ENCODE measurements at places on chromosomes 7 and 10.

DNA sequence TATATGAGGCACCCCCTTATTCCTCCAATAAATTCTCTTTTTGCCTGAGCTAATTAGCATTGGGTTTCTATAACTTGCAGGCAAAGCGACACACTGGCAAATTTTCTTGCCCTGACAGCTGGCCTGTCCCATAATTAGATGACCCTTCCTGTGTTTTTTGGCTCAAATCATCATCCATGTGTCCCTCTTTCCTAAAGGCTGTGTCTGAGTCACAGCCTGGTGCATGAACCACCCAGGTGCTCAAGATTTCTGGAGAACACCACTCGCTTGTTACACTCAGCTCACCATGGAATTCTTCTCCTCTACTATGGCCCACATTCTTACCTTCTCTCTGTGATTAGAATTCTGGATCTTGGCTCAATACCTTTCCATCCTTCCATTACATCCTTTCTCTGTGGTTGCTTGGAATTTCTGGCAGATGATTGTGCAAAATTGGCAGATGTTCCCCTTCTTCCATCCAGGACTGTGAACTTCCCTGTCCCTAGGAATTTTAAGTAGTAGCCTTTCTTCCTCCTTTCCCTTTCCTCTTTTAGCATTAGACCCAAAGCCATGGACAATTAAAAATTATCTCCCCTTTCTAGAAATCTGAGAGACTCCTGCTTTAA is 116.0 kb upstream of the ANKRD1 start:
- no peak for DNase-seq

- DNase-seq = no peak
These were observed 143.9 kb downstream of the PFKFB3 start for GRCh38 chr10:6346631-6347030.

DNA sequence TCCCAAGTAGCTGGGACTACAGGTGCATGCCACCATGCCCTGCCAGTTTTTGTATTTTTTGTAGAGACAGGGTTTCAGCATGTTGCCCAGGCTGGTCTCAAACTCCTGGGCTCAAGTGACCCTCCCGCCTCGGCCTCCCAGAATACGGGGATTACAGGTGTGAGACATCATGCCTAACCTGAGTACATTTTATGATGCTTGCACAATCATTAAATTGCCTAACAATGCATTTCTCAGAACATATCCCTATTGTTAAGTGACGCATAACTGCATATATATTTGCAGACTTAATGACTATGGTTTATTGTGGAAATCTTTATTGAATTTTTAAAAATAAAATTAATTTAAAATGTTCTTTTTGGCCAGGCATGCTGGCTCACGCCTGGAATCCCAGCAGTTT is 30.7 kb downstream of the INA start:
- DNase-seq = no peak

DNA sequence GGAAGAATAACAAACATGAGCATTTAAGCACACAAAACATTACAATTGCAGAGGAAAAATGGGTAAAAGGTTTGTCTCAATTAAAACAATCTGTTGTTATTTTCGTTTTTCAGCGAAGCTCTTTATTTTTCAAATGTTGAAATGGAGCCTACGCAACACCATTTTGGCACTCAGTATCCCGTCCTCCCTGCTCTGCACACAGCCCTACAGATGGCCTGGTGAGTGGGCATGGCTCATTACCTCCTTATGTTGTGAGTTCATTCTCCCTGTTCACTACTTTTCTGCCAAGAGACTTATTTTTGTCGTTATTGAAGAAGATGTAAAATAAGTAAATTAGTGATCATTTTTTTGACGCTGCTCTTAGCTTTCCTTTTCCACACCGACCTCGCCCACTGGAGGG is 167.8 kb upstream of the CXCL12 start:
- DNase-seq = no peak

DNA sequence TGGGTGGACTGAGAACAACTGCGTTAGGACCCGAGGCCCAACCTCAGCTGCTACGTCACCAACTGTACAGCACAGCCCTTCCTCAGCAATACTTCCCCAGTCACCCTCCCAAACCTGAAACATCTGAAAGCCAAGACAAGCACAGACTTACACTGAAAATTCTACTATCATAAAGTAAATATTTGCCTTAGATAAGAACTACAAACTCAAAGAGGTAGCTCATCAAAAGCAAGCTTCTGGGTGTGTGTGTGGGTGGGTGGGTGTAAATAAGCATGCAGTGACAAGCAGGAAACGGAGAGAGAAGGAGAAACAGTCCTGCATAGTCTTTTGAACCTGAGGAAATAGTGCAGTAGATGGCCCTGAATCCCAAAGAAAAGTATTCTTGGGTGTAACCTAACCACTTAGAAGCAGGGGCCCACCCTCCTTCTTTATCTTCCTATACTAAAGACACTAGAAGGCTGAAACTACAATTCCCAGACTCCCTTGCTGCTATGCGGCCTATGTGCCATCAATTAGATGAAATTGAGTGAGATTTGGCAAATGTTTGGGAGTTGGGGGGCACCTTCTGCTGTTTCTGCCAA is 18.7 kb downstream of the SLC25A13 start:
- no peak for DNase-seq

DNA sequence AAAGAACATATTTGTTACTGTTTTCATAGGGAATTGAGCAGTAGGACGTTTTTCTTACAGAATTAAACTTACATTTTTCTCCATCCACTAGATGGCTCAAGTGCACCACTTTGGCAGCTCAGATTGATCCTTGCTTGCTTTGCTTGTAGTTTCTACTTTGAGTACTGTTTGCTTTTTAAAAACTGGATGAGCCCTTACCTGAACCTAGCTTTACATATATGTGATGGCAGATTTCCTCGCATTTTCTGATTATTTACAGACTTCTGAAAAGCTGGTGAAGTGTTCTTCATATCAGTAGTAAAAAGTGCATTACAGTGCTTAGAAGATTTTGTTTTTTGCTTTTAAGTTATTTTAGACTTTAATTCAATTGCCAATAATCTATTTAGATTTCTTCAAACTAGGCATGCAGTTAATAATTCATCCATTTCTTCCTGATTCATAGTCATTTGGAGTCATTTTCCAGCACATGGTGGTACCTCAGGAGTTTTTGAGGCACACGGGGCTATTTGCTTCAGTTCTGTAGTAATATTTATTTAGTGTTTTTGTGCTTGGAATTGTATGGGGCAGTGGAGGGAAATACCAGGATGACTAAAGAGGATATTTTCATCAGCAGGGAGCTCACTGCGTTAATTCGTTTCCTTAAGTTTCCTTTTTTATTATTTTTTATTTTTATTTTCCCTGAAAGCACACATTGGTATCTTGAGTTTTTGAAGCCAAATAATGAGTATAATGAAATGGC is 57.3 kb downstream of the MAPK8 start:
- peak; percentile 58 for DNase-seq

DNA sequence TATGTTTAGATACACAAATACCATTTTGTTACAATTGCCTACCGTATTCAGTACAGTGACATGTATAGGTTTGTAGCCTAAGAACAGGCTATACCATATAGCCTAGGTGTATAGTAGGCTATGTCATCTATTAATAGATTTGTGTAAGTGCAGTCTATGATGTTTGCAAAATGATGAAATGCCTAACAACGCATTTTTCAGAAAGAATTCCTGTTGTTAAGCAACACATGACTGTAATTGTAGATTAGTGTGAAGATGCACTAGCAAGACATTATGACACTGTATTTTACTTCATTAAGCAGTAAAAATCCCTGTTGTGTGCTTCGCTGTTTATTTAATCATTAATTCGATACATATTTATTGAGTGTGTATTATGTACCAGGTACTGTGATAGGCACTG is 446.0 kb downstream of the SUGCT start:
- DNase-seq = no peak

DNA sequence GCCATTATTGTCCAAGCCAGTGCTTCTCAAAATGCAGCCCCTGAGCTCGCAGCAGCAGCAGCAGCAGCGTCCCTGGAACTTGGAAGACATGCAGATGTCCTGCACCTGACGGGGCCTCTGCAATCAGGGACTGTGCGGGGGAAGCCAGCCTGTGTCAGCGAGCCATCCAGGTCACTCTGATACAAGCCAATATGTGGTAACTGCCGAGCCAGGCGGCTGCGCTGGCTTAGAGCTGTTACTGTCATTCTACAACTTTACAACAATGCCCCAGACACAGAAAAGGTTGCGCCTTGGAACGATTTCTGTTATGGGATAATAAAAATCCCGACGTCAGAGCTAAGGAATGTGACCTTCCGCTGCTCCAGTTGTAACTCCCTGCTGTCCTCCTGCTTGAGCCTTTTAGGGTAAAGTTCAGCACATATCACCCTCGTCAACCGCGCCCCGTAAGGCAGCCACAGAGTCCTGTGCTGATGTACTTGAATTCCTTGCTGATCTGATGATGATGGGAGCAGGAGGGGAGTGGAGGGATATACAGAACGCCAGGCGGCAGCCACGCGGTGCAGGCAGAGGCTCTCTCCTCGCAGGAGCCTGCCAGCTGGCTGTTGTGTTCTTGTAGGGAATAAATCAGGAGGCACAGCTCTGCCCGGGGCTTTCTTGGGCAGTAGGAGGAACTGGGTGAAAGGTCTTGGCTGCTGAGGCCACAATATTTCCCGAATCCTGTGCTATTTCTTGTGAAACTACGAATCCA is 20.0 kb upstream of the CRYGN start:
- no peak for DNase-seq

- DNase-seq = no peak
These were observed 173.6 kb upstream of the STEAP4 start for GRCh38 chr7:88480271-88480670.

DNA sequence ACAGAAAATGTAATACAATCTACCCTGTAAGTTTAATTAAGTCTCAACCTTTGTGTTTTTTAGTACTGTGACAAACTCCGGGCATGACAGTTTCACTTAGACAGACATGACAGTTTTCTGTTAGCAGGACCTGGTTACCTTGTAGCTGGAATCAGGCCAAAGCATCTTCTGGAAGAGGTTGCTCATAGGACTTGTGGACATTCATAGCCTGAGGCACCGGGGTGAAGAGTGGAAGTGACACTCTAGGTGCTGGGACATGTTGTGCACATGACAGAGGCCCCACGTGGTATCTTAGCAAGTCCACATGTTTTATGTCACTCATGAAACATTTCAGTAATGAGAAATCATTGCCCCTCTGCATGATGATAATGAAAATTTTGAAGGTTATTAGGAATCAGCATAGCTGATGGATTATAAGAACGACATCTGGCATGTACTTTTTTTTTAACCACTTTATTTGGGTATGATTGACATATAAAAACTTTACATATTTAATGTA is 441.4 kb downstream of the CNTNAP2 start:
- DNase-seq = no peak

GRCh38 chr10:90420637-90421318 is 437.1 kb downstream of the HTR7 start:
- DNase-seq = no peak
